Caki2 (cell line): ENCODE measurements at places on chromosomes 12 and 14. TPM values are rescaled to one million over a fixed set of nuclear protein-coding genes. Genes with fewer than 3 reads are reported as not detected.

The ASCL1 gene
- total RNA-seq: not detected in 2 replicates

The POTEM gene
- not detected in 2 replicates for total RNA-seq

The RNASE7 gene
- total RNA-seq: not detected in 2 replicates

DNA sequence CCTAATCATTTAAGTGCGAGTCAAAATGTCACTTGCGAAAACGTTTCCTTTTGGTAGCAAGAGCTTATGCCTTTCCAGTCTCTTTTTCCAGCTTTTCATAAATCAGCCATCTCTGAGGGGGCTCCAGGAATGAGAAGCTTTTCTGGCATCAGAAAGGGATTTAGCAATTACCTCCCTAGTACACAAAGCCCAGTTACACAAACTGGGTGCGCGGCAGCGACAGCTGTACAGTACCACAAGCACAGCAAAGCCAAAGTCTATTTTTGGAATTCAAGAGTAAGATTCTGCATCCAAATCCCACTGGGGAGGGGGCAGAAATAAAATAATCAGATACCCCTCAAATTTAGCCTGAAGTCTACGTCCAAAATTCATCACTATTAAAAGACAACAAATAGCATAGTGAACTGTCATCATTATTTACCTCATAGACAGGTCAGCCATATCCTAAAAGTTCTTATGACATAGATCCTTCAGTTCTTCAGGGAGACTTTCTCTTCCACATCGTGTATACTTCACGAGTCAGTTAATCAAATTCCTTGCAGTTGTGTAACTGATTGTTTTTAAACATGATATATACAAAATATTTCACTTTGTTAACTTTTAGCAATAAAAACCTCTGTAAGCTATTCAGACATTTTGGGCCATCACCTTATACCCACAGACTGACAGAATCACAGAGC lies 150.8 kb downstream of the TTC7B start:
- no peak for DNase-seq

- no peak for DNase-seq
These were observed 20.6 kb downstream of the RDH12 start for GRCh38 chr14:67722293-67722692.

GRCh38 chr14:88212691-88213090 lies 110.4 kb downstream of the KCNK10 start:
- DNase-seq: no peak

- DNase-seq: no peak
These were observed 161.5 kb downstream of the NUAK1 start for GRCh38 chr12:105977236-105977635.

GRCh38 chr14:67973436-67973835 lies 153.9 kb downstream of the RAD51B start:
- no peak for DNase-seq
